Colonic mucosa (tissue), 4 donors: ENCODE measurements at places on chromosomes 7 and 10.

DNA sequence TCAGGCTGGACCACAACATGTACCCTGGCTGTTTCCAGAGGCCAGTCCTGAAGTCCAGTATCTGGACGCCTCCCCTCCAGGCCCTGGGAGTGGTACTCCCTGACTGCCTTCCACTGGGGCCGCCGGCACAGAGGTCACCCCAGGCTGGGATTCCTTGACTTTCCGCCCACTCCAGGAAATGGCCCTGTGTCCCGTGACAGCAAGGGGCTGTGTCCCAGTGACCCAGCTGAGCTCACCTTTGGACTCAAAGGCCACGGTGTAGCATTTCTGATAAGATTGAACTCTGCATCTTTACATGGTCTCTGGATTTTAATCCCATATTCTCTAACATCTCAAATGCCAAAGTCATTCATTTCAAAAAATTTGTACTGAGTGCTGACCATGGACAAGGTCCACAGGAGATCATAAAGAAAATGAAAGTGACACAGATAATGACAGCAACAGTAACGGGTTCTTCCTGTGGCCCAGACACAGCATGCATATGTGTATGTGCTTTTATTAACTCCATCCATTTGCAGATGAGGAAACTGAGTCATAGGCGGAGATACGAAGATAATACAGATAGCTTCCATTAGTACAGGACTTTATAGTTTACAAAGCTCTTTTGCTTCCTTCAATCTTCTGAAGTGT is 5.4 kb downstream of the ADAMTS14 start:
- DNase-seq = no peak

- DNase-seq = no peak
These were observed 291.9 kb downstream of the DOCK4 start for GRCh38 chr7:111914291-111914690.

- DNase-seq = no peak
These were observed 344.5 kb downstream of the PCLO start for GRCh38 chr7:82818171-82818570.

DNA sequence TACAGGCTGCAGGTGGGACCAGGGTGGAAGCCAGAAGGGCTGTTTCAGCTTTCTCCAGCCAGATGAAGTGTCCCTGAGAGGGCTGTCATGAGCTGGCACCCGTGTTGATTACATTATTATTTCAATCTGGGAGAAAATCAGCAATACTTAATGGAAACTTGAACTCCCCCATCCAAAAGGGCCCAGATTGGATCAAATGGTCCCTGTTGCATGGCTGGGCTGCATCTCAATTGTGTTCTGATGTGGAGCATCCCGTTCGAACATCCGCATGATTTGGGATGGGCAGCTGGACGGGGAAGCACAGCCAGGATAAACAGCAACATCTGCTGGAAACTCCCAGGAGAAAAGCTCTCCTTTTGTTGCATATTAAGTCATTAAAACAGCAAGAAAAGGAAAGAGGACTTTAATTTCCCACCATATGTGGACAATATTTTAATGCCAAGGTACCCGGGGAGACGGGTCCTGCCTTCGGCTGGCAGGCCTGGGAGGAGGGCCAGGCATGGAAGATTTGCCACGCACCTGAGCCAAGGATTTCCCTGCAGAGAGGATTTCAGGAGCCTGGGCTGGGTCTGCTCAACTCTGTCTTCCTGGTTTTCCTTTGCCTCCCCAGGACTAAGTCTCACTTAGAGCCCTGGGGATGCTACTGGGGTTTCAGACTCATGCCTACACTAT is 52.4 kb downstream of the NPTX2 start:
- DNase-seq = no peak

GRCh38 chr10:103449208-103450144 is 2.7 kb downstream of the CALHM2 start:
- no peak for DNase-seq

- DNase-seq = no peak
These were observed 30.6 kb downstream of the FAM204A start for GRCh38 chr10:118311505-118311904.

GRCh38 chr7:1301882-1302251 is 69.2 kb downstream of the UNCX start:
- DNase-seq = no peak

- no peak for DNase-seq
These were observed 588.0 kb upstream of the LRRN3 start for GRCh38 chr7:110502888-110503465.

- DNase-seq = no peak
These were observed 13.1 kb downstream of the CNPY1 start for GRCh38 chr7:155533120-155533826.

DNA sequence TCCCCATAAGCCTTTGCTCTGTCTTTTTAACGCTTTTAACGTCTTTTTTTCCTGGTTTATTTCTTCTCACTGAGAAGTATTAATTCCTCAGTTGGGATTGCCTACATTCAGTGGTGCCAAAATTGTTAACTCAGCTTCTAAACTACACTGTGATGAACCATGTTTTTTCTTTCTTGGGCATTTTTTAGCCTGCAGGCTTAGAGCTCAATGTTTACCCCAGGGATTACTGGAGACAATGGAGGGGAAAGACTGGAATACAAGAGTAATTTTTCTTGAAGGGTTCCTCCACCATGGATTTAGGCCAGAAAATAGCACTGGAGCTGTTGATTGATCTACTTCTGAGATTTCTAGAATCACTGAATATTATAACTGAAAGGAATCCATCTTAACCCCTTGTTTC is 19.8 kb downstream of the STAMBPL1 start:
- DNase-seq = no peak

- no peak for DNase-seq
These were observed 543.2 kb upstream of the SEMA3D start for GRCh38 chr7:85730012-85730411.

GRCh38 chr10:109114579-109114978 is 808.7 kb downstream of the XPNPEP1 start:
- DNase-seq = no peak

- no peak for DNase-seq
These were observed 690.5 kb downstream of the PARD3 start for GRCh38 chr10:34124522-34125035.

DNA sequence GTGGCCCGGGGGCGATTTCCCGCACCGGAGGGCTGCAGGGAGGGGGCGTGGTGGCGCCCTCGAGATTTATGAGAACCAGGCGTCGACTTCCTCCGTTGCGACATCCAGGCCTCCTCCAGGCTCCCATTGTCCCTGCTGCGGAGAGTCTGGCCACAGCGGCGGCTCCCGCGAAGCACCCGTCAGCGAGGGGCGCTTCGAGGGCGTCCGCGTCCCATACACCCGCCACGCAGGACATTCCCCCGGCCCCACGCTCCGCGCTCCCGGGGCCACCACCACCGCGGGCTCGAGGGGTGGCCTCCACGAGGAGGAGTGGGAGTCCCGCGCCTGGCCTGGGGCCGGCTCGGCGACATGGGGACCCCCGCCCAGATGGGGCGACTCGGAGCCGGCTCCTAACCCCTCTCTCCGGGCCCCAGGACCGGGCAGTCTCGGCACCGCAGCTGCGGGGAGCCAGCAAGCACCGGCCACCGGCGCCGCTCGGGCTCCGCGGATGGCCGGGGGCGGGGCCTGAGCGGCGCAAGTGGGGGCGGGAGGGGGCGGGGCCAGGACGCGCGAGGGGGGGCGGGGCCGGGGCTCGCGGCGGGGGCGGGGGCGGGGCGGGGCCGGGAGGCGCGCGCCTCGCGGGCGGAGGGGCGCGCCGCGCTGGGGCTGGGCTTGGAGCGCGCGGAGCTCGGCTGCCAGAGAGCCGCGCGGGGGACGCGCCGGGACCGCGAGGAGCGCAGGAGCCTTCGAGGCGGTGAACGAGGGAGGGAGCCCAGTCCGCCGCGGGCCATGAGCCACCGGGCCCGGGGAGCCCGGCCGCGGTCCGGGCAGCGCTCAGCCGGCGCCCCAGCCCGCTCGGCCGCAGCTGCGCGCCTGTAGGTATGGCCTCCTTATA is at the start of gene SH2B2:
Gene SH2B2 (plus strand): TSS at position 632 of the 874 bp plus-strand sequence. CDS start 13,683 bp downstream, outside the sequence.
- peak; percentile 70 for DNase-seq

DNA sequence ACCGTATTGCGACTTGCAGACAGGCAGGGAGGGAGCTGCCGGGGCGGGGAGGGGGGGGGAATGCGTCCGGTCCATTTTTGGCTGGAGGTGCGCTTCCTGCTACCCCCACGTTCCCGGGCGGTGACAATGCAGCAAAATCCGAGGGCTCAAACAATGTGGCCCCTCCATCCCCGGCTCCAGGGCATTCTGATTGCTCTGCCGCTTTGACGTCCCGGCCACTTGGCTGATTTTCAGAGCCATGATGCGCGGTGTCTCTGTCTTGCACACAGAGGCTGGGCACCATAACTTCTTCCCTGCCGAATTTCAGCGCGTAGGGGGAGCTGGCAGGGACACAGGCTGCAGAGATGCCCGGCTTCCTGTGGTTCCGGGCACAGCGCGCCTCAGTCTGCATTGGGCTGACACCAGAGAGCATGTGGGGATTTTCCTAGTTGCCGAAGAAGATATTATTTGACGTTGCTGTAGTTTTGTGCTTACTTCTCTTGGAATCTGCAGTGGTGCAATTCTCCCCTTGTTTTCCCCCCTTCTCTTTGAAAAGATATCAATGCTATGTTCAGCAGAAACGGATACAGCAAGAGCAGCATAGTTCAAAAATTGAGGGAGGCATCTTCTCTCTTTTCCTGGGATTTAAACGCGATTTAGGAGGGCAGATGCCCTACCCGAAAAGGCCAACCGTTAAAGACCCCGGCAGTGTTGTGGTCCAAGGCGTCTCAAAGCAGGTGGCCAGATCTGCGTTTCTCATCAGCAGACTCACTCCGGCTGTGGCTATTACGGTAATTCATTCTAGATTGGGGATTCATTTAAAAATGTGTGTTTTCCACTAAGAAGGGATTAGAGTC is 1.4 kb downstream of the HECW1 start:
- DNase-seq = no peak
